ENCODE measurements at places on chromosomes 7 and 10. TPM values are rescaled to one million over a fixed set of nuclear protein-coding genes. Genes with fewer than 3 reads are reported as not detected.

DNA sequence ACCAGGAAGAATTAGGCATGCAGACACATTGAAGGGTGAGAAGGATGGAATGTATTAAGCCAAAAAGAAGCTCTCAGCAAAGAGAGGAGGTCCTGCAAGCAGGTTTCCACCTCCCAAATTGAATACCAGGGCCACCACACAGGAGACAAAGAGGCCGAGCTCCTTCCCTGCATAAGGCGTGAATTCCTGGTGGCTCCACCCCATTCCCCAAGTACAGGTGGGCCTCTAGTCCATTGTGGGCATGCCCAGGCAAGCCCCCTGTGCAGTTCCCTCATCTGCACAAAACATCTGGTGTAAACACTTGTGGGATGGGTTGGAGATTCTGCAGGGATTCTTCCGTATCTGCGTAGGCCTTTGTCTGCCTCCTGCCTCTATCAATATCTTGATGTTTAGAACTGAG is 817.5 kb downstream of the NRG3 start:
- H3K4me1 ChIP-seq = no peaks in the 10 kb centered on the region
- no peaks in the 10 kb centered on the region for H3K36me3 ChIP-seq
- no peak for DNase-seq
- no peak overlapping the region for H3K27ac ChIP-seq
- no peak overlapping the region for H3K4me3 ChIP-seq

DNA sequence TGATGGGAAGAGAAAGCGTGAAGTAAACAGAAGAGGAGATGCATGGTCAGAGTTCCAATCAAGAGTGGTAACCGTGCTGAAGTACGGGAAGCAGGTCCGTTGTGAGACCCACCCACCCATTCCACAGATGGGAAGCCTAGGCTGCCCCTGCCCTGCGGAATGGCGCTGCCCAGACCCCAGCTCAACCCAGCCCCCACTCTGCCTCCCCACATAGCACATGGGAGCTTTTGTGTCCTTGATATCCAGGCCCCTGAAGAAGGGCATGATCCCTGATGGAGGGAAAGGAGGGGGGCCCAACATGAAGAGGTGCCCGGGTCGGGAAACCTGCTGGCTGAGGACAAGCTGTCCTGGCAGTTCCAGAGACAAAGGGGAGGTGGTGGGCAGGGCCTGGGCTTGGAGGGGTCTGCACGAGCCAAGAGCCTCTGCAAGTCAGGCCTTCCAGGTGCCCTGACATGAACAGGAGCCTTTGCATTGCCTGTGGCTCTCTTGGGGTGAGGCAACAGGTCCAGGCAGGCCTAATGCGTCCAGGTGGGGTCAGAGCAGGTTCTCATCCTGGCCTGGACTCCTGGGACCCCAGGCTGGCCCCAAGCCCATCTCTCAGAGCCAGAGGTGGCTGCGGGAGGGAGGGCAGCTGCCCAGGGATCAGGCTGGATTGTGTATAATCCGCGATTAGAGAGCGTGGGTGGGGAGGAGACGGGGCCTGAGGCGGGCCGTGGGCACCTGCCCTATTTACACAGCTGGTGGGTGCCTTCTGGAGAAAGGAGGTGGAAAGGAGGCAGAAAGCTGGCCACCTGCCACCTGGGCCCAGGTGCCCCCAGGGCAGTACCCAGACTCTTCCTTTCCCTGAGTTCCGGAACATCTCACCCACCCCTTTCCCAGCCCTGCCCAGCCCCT is 23.5 kb downstream of the YKT6 start:
- H3K4me1 ChIP-seq = no peaks in the 10 kb centered on the region
- no peaks in the 10 kb centered on the region for H3K36me3 ChIP-seq
- no peaks in the 10 kb centered on the region for H3K27me3 ChIP-seq
- H3K27ac ChIP-seq = no peak overlapping the region

DNA sequence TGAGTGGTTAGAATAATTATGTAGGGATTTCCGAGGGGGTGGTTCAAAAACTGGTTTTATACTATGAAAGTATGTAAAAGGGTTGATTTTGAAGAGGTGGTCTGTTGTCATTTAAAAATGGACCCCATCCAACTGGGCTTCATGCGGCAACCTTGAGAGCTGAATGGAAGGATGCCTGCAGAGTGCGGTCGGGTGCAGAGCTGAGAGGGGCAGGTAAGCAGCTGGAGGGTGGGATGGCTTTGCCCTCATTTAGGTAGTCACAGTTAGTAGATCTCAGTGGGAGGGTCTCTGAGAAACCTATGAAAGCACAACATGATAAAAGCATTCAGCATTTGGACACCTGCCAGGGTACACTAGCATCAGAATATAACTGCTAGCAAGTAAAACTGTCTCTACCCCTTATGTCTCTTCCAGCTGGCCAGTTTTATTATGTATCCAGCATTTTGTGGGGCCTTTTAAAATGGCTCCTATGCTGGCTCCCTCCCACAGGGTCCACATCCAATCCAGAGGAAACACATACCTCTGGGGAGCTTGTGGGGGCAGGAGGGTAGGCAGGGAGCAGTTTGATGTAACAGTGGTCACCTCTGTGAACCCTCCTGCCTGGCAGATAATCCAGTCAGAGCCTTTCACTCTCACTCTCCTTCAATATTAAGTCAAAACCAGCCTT is 75.9 kb upstream of the MAGI2 start:
- no peaks in the 10 kb centered on the region for H3K4me1 ChIP-seq
- H3K27me3 ChIP-seq = no peaks in the 10 kb centered on the region
- no peak overlapping the region for H3K27ac ChIP-seq
- no peak overlapping the region for H3K4me3 ChIP-seq
- no peak for DNase-seq

DNA sequence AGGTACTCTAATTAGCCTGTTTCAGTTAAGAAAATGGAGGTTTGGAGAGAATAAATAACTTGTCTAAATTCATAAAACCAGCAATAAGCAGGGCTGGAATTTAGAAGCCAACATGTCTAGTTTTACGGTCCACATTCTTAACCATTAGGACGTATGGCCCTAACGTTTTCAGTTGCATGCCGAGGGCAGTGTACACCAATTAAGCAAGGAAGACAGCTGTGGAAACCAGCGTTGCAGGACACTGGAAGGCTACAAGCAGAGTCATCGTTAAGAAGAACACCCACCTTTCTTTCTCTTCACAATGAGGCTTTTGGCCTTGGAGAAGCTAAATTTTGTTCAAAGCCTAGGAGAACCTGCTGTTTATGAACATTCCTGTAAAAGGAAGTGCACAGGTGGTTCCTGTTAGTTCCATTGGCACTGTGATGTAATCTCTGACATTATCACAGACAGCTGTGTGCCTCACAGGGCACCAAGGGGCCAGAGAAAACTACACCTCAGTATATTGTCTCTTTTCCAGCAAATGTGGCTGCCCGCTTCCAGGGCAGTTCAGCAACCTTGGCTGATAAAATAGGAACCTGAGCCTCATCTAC is 21.0 kb downstream of the MPP7 start:
- no peak for DNase-seq
- H3K4me1 ChIP-seq = no peaks in the 10 kb centered on the region
- H3K27ac ChIP-seq = no peak overlapping the region
- no peaks in the 10 kb centered on the region for H3K36me3 ChIP-seq
- H3K4me3 ChIP-seq = no peak overlapping the region

DNA sequence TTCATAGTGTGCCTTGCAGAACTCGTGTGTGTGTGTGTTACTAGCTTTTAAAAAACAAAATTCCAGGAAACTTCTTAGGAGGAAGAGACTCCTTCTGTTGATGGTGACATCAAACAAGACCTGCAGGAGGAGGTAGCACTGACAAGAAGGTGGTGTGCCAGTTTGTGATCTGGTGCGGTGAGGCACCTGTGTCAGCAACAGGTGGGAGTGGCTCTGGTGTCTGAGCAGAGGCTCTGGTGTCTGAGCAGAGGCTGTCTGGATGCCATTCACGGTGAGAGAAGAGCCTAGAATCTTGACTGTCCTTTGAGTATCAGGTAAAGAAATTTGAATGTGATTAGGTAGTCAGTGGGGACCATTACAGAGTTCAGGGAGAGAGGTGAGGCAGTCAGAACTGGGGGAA is 122.8 kb downstream of the INPP5A start:
- H3K4me1 ChIP-seq = no peaks in the 10 kb centered on the region
- H3K27ac ChIP-seq = no peak overlapping the region
- H3K36me3 ChIP-seq = no peaks in the 10 kb centered on the region
- no peak for DNase-seq

- H3K36me3 ChIP-seq = peaks cover 58% of the 10 kb centered on the region
- H3K27ac ChIP-seq = no peak overlapping the region
- no peaks in the 10 kb centered on the region for H3K27me3 ChIP-seq
- H3K4me3 ChIP-seq = no peak overlapping the region
Observed at GRCh38 chr10:73763343-73763742, 18.5 kb upstream of the CHCHD1 start.

DNA sequence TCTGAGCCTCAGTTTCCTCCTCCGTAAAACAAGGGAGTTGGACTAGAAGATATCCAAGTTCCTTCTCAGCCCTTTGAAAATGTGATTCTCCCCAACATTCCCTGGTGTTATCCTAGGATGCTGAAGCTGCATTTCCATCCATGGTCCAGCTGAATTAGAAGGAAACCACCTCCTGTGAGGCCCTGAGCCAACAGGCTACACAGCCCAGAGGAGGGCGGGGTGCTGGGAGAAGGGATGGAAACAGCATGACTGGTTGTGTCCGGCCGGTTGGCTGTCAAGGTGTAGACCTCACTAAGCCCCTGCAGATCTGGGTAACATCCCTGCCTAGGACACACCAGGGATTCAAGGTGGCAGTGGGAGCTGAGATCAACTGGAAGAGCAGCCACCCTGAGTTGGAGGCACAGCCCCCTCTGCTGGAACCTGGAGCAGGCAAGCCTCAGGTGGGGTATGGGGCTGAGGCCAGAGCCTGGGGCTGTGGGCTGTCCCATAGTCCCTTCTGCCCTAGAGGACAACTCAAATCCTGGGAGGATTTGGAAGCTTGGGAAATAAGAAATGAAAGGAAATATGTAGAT is 72.0 kb downstream of the PAX2 start:
- H3K27me3 ChIP-seq = peaks cover 6% of the 10 kb centered on the region

- no peaks in the 10 kb centered on the region for H3K4me1 ChIP-seq
- H3K27me3 ChIP-seq = no peaks in the 10 kb centered on the region
- no peak overlapping the region for H3K27ac ChIP-seq
- no peak for DNase-seq
- H3K36me3 ChIP-seq = no peaks in the 10 kb centered on the region
Observed at GRCh38 chr7:116173051-116174028, 37.0 kb upstream of the TES start.

GRCh38 chr7:108860615-108861014 is 290.9 kb downstream of the DNAJB9 start:
- no peak for DNase-seq
- no peaks in the 10 kb centered on the region for H3K36me3 ChIP-seq

DNA sequence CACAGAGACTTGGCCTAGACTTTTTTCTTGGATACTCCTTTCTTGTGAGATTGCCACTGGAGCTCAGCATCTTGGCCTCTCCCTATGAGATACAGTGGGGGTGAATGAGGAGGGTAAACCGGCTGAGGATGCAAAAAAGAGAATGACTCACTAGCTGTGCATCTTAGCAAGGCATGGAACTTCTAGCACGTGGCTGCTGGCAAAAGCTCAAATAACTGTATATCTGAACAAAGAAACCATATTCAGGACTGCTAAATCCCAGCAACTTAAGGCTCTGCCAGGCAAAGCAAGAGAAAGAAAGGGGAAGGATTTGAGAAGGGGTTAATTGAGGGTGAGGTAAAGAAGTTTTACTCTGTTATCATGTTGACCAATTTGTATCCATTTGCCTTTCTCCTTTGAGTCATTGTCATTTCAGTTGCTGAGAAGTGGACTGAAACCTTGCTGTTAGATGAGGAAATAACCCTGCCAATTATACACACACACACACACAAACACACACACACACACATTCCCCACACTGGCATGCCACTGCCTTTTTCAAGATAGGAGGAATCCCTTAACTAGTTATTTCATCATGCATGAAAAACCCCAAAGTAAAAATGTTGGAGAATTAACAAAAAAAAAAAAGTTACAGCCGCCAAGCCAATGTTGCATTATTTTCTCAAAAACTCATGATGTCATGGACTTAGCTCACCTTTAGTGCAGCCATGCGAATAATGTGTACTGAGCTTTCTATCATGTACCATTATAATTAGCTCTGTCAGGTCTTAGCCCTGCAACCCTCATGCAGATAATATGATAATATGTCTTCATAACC is 997.3 kb downstream of the LRMDA start:
- no peak overlapping the region for H3K4me3 ChIP-seq
- DNase-seq = no peak
- no peak overlapping the region for H3K27ac ChIP-seq
- no peaks in the 10 kb centered on the region for H3K36me3 ChIP-seq

DNA sequence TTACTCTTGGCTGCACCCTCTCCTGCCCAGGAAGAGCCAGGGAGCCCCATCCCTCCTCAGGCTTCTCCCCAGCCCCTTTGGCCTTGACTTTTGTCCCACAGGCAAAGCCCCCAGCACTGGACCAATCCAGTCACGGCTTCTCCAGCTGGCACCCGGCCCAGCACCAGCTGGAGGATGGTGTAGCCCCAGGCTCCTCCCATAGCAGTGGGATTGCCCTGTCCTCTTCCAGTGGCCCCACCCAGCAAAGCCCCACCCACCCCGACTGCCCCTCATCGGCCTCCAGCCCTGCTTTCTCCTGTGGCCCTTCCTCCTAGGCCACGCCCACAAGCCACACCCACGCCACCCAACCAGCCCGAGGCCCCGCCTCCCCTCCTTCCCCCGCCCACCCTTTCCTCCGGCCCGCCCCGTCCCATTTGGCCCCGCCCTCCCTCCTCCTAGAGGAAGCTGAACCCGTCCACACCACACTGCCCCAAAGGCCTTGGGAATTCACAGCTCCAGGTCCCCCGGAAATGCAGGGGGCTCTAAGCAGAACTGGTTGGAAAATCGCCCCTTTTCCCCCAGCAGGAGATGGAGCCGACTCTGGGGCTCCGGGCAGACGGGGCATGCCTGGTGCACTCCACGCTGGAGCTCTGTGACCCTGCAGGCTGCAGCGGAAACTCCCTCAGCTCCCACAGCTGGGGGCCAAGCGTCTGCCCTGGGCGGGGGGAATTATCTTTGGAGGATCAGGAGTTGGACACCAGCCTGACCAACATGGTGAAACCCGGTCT is 25.2 kb downstream of the GET4 start:
- H3K4me1 ChIP-seq = peaks cover 4% of the 10 kb centered on the region
- DNase-seq = peak; percentile 96
- no peaks in the 10 kb centered on the region for H3K36me3 ChIP-seq
- H3K27ac ChIP-seq = peak overlapping the region; percentile 60
- H3K27me3 ChIP-seq = no peaks in the 10 kb centered on the region

GRCh38 chr7:45269192-45269591 is 111.6 kb downstream of the RAMP3 start:
- no peak for DNase-seq
- no peak overlapping the region for H3K4me3 ChIP-seq
- H3K27ac ChIP-seq = no peak overlapping the region
- no peaks in the 10 kb centered on the region for H3K4me1 ChIP-seq
- H3K27me3 ChIP-seq = no peaks in the 10 kb centered on the region

DNA sequence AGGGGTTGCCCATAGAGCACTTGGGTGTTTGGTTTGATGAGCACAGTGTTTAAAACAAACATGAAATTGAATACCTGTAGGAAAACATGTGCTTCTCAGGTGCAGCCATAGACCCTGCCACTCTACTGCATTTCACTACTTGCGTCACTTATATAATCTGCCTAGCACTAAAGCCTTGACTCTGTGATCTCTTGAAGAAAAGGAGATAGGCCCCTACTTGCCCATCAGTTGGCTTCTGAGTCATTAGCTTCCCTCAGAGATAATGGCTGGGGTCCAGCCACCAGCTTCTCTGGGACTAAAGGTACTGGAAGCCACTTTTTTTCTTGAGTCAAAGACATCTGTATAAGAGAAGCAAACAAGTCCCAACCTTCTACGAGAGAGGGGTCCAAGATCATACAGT is 45.9 kb upstream of the BTRC start:
- peaks cover 13% of the 10 kb centered on the region for H3K27me3 ChIP-seq
- no peak overlapping the region for H3K4me3 ChIP-seq
- DNase-seq = no peak
- H3K4me1 ChIP-seq = no peaks in the 10 kb centered on the region
- no peaks in the 10 kb centered on the region for H3K36me3 ChIP-seq

Gene ADARB2
- 0.19 TPM for total RNA-seq

Gene STEAP2
- total RNA-seq = 27.3 TPM

Gene CCDC3
- 1.4 TPM for total RNA-seq

Gene AKR1E2
- 16.3 TPM for total RNA-seq
